Muscle of leg (tissue), 16 donors: ENCODE measurements at places on chromosomes 1 and 21.

DNA sequence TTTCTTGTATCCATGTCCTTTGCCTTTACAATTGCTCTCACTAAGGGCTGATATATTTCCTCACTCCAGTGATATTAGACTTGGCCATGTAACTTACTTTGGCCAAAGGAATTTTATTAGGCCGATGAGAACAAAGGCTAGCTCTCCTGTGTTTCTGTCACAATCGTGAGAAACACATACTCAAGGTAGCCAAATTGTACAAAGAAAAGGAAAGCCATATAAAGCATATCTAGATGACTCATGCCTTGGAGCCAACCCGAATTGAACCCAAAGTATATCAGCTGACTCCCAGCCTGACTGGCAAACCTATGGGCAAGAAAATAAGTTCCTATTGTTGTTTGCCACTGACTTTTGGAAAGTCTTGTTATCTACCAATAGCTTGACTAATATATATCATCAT, 371.7 kb upstream of the LRRC7 start:
- no peak for DNase-seq

- no peak for DNase-seq
Observed at GRCh38 chr1:172778456-172779455, 119.9 kb downstream of the FASLG start.

DNA sequence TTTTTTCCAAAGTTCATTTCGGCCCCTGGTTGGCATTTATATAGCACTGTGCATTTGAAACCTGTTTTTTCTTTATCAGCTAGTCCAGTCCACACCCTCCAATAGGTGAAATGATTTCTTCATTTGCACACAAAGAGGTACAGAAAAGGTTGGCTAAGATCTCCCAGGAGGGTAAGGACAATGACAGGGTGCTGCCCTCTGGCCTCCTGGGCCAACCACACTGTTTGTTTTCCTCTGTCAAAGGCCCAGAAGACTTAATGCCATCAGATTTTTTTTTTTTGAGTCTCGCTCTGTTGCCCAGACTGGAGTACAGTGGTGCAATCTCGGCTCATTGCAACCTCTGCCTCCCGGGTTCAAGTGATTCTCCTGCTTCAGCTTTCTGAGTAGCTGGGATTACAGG, 70.1 kb upstream of the EFHD2 start:
- no peak for DNase-seq

DNA sequence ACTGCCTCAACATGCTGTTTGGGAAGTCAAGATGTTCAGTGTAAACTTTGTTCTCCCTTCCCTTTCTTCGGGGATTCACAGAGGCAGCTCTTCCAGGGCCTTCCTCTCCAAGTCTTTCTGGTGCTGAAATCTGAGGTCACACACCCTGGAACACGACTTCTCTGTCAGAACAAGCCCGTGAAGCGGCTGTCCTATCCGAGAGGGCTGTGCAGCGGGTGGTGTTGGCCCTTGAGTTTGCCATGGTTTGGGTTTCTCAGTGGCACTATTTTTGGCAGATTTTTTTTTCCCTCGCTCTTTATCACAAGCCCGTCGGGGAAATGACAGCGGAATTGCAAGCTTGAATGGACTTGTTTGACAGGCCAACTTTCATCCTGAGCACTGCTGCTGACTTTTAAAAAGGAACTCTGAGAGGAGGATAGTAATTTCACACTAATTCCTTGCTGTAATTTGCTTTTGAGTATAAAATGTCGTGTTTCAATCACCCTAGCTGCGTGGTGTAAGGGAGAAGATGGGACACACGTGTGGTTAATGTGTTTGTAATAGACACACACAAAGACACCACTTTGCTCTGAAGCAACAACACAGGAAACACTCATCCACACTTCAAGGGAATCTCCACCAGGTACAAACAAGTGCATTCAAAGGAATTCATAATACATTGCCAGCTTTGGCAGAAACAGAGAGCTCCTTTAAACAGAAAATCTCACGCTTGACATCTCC, 60.1 kb upstream of the TARBP1 start:
- peak; percentile 83 for DNase-seq

DNA sequence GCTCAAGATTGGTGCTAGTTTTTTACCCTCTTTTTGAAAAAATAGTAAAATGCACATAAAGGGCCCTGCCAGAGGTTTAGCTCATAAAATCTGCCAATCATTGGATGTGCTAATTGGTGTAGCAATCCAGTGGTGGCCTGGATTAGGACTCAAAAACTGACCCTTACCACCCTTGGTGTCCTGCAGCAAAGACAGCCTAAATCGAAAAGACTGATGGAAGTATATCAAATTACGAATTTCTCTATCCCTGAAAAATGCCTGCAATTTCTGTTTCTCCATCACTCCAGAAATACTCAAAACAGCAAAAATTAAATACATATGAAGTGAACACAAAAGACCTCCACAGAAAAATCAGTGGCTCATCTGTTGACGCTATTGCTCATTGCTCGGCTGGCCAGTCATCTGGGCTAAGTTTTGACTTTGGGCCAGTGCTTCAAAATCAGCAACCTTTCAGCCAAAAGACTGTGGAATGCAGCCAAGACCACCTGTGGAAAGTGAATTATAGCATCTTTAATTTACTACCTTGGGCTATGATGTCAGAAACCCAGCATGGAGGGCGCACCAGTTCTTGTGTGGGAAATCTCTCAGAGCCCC, 30.0 kb downstream of the WLS start:
- DNase-seq, result no peak

DNA sequence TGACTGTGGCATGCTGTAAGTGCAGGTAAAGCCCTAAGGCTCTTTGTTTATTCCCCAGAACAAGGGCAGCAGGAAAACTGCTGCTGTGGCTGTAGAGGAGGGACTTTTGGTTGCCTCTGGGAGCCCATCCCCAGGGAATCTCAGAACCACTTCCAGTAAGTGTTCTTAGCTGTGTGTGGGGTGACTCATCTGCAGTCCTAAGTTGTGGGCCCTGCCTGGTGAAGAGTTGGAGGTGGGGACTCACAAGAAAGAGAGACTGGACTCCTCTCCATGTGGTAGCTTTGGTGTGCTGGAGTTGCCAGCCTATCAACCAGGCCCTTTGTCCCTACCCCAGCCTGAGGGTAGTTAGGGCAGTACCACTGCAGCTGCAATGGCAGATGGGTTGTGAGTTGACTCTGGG, 24.0 kb upstream of the DENND1B start:
- DNase-seq, result no peak

- DNase-seq, result no peak
Observed at GRCh38 chr1:226993814-226994585, 53.9 kb downstream of the COQ8A start.

GRCh38 chr1:79982211-79982610, 975.7 kb upstream of the ADGRL4 start:
- peak; percentile 98 for DNase-seq

- DNase-seq, result no peak
Observed at GRCh38 chr1:232574889-232575762, 54.8 kb downstream of the SIPA1L2 start.

- no peak for DNase-seq
Observed at GRCh38 chr1:218636548-218636947, 291.4 kb downstream of the TGFB2 start.

DNA sequence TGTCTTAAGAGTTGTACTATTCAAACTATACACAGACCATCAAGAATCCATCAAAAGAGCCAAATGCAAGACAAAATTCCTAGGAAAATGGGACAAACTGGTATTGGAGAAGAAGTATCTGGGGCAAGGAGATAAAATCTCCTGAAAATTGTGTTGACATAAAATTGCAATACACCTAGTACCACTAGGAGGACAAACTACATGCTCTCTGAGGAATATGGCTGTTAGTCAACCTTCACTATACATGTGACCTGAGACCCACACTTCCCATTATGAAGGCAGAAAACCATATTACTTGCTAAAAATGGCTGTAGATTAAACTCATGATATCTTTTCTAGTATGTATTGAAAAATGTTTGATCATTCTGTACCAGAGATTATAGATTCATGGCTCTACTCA, 30.0 kb downstream of the IRF2BP2 start:
- no peak for DNase-seq

DNA sequence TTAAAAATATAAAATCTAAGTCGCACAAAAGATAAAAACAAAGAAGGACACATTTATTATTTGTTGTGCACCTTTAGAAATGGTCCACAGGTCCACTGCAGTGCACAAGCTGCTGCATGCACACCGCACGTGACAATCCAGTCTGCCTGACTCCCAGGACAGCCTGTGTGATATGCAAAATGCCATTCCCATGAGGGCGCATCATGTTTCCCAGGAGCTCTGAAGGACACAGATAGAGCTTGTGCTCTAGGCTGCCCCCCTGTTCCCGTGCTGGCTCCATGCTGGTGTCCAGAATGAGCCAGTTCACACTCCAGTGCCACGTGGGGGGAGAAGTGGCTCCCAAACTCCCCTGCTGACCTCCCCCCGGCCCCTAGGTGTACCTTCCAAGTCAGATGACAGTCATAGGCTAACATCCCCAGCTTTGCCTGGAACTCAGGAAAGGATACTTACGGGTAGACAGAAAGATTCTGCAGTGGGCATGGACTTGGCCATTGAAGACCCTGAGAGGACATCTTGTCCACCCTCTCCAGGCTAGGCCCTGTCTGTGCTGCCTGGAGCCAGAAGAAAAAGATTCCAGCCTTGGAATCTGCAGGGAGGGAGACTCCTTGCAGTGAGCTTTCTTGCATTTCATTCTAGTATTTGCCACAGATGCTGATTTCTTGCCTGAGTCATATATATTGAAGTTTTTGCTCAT, 26.3 kb downstream of the RAB7B start:
- peak; percentile 64 for DNase-seq

GRCh38 chr1:31693231-31693630, 10.6 kb downstream of the COL16A1 start:
- no peak for DNase-seq

DNA sequence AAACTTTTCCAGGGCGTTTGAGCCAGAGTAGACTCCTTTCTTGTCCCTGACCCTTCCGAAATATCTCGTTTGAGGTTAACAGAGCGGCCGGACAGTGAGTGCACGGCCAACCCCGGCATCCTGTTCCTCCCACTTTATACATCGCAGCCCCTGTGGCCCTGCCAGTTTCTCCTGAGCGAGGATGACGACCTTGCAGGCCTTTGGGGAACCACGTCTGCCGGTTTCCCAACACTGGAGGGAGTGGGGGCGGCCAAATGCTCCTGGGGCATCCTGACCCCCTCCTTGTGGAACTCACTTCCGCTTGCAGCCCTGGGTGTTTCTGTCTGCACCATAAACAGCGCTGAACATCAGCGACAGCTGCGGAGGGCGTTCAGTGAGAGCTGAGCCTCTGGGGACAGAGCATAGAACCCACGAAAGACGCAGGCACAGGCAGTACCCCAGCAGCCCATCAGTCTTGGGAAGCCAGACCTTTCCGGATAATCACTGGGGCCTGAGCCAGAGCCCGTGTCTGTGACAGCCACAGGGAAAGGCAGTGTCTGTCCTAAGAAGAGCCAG, 4.8 kb upstream of the KCNAB2 start:
- no peak for DNase-seq

DNA sequence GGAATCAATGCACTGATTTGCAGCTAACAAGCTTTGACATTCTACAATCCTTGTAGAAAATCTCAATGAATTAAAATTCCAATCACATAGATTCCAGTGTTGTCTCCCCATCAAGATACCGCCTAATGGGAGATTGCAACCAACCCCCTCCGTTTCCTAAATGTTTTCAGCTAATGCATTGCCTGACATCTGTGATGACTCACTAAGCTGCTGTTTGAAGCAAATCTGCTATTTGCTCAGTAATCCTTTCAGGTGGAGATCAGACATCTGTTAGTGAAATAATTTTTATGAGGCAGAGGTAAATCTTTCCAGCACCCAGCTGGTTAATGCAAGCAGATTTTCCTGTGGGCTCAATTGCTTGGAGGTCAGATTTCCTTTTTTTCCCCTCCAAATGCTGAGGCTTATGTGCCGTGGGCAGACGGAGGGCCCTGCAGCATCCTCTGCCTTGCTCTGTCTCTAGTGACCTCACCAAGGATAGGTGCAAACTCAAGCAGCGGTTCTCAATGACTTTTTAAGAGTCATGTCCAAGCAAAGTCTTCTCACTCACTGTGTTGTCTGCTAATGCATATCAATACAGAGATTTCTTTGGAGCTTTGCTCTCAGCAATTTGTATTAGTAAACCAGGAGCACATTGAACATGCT, 91.1 kb upstream of the RAB3GAP2 start:
- no peak for DNase-seq

GRCh38 chr21:43740497-43741156, 21.7 kb downstream of the PDXK start:
- peak; percentile 78 for DNase-seq

DNA sequence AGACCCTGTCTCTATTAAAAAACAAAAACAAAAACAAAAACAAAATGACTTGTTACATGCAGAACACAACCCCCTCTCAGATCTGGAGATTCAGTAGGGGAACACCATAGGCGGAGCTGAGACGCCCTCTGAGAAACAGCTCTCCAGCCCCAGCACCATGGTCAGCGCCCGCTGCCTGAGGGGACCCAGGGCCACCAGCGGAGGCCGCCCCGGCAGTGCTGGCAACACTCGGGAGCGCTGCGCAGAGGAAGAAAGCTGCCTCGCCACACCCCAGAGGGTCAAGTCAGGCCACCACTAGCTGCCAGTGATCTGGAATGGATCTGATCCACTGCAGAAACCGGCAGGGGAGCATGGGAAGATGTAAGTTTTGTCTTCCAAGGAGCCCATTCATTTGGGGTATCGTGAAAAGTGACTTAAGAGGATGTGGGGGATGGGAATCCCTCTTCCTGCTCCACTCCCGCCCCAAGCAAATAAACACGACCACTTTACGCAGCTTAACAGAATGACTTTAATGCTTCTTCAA, 3.1 kb downstream of the ACTA1 start:
- DNase-seq, result peak; percentile 81

DNA sequence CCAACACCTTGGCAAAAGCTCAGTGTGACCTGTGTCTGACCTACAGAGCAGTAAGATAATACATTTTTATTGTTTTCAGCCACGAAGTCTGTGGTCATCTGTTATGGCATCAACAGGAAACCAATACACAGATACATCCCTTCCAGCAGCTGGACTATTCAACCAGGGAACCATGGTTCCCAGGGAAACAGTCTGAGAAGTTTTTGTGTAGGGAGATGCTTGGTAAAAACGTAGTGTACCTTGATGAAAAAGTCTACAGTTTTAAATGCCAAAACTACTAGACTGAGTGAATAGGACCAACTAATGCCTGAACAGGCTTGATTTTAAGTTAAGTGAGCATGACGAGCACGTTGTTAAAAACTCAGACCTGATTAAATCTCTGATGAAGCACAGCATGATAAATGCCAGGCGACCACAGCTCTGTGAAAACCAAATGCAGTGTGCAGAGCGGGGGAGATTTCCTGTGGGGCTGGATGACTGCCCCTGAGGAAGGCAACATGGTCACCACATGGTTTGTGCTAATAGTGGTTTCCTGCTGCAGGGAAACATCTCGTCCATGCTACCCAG, 228.9 kb downstream of the TNR start:
- DNase-seq, result peak; percentile 32

GRCh38 chr1:31765516-31765915, 1.4 kb upstream of the ADGRB2 start:
- DNase-seq, result no peak

- DNase-seq, result peak; percentile 96
Observed at GRCh38 chr1:182622901-182623528, 18.8 kb upstream of the RGS16 start.

- no peak for DNase-seq
Observed at GRCh38 chr1:219405531-219406331, 207.2 kb downstream of the ZC3H11B start.

- DNase-seq, result peak; percentile 74
Observed at GRCh38 chr1:25805863-25806225, 5.9 kb downstream of the SELENON start.
